ENCODE measurements at places on chromosomes 4 and X. TPM values are rescaled to one million over a fixed set of nuclear protein-coding genes. Genes with fewer than 3 reads are reported as not detected.

Gene SPARCL1
- 1,343 TPM for total RNA-seq

Gene CDS1
- total RNA-seq, result 0.39 TPM

Gene KCTD8
- total RNA-seq, result 4.8 TPM

Gene PRDX4
- 74.0 TPM for total RNA-seq

Gene GPRASP1
- total RNA-seq, result 27.3 TPM

Gene ZNF595
- total RNA-seq, result 25.4 TPM

Gene ATOH1
- not detected for total RNA-seq

DNA sequence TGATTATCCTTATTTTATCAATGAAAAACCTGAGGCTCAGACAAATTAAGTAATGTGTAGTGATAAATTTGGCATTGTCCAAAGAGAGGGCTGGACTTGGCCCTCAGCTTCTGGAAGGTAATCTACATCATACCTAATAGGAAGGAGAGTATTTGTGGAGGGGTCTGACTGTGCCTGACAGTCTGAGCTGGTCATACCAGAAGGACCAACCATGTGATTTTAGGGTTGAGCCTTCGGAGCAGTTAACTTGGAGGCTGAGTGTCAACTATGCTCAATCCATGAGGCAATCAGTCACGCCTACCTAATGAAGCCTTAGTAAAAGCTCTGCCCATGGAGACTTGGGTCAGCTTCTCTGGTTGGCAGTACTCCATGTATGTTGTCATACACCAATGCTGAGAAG is 136.4 kb downstream of the CPE start:
- H3K4me3 ChIP-seq, result no peak overlapping the region
- no peak overlapping the region for H3K27ac ChIP-seq
- no peaks in the 10 kb centered on the region for H3K27me3 ChIP-seq
- no peak for DNase-seq
- no peaks in the 10 kb centered on the region for H3K36me3 ChIP-seq
- no peaks in the 10 kb centered on the region for H3K4me1 ChIP-seq

DNA sequence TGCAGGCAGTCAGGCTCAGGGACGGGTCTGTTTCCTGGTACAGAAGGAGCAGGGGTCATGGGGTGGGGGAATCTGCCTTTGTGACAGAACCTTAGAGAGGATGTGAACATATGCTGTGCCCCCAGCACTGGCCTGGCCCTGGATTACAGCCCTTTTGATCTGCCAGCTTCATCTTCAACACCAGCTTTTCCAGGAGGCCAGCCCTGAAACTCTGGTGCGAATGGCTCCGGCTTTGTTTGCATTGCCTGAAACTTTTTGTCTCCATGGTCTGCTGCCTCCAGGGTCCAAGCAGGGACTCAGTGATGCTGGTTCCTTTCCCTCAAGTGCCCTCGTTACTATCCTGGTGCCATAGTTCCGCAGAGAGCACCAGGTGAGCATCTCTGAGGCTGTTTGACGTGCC is 2.1 kb downstream of the CNGA2 start:
- no peak for DNase-seq
- H3K4me1 ChIP-seq, result no peaks in the 10 kb centered on the region
- H3K36me3 ChIP-seq, result no peaks in the 10 kb centered on the region
- no peaks in the 10 kb centered on the region for H3K27me3 ChIP-seq

- no peaks in the 10 kb centered on the region for H3K36me3 ChIP-seq
- no peak overlapping the region for H3K27ac ChIP-seq
- no peaks in the 10 kb centered on the region for H3K27me3 ChIP-seq
- H3K4me3 ChIP-seq, result no peak overlapping the region
- no peaks in the 10 kb centered on the region for H3K4me1 ChIP-seq
Measured at GRCh38 chrX:108362026-108362425, 76.2 kb downstream of the COL4A6 start.

DNA sequence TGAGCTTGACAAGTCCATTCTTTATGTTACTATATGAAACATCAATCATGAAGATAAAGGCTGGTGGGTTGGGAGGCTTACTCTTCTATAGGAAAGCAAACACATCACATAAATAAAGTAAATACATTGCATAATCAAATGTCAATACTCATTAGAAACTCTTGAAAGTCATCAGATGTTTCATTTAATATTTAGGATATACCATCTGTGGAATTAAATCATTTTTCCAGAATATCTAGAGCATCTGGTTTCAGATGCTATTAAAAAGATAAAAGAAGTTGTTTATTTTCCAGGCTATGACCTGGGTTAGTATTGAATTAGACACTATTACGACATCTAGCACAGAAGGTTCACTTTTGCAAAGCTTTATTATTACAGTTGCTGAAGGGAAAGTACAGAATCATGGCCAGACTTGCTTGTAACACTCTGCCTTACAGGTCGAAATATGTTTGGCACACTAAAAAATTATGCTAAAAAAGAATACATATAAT is 72.6 kb downstream of the METTL14 start:
- DNase-seq, result no peak
- no peak overlapping the region for H3K4me3 ChIP-seq
- no peaks in the 10 kb centered on the region for H3K27me3 ChIP-seq
- no peak overlapping the region for H3K27ac ChIP-seq

GRCh38 chr4:164304101-164304639 is 449.8 kb upstream of the SMIM31 start:
- no peaks in the 10 kb centered on the region for H3K4me1 ChIP-seq
- H3K36me3 ChIP-seq, result no peaks in the 10 kb centered on the region
- H3K4me3 ChIP-seq, result no peak overlapping the region
- no peaks in the 10 kb centered on the region for H3K27me3 ChIP-seq
- no peak for DNase-seq

- H3K27ac ChIP-seq, result no peak overlapping the region
- no peaks in the 10 kb centered on the region for H3K4me1 ChIP-seq
- no peak overlapping the region for H3K4me3 ChIP-seq
- no peak for DNase-seq
- H3K36me3 ChIP-seq, result no peaks in the 10 kb centered on the region
Measured at GRCh38 chr4:40231316-40231863, 34.6 kb downstream of the RHOH start.

GRCh38 chr4:86926435-86927086 is 8.2 kb upstream of the AFF1 start:
- H3K27ac ChIP-seq, result no peak overlapping the region
- H3K36me3 ChIP-seq, result no peaks in the 10 kb centered on the region
- no peak for DNase-seq
- no peak overlapping the region for H3K4me3 ChIP-seq
- H3K4me1 ChIP-seq, result no peaks in the 10 kb centered on the region
- no peaks in the 10 kb centered on the region for H3K27me3 ChIP-seq

- DNase-seq, result no peak
- H3K4me1 ChIP-seq, result no peaks in the 10 kb centered on the region
- no peak overlapping the region for H3K27ac ChIP-seq
- no peak overlapping the region for H3K4me3 ChIP-seq
- H3K27me3 ChIP-seq, result no peaks in the 10 kb centered on the region
- no peaks in the 10 kb centered on the region for H3K36me3 ChIP-seq
Measured at GRCh38 chrX:52608961-52609360, 45.7 kb downstream of the SSX7 start.

- no peaks in the 10 kb centered on the region for H3K4me1 ChIP-seq
- no peaks in the 10 kb centered on the region for H3K27me3 ChIP-seq
- H3K4me3 ChIP-seq, result no peak overlapping the region
- H3K36me3 ChIP-seq, result no peaks in the 10 kb centered on the region
- no peak overlapping the region for H3K27ac ChIP-seq
Measured at GRCh38 chrX:107701493-107702121, 73.3 kb downstream of the PRPS1 start.

DNA sequence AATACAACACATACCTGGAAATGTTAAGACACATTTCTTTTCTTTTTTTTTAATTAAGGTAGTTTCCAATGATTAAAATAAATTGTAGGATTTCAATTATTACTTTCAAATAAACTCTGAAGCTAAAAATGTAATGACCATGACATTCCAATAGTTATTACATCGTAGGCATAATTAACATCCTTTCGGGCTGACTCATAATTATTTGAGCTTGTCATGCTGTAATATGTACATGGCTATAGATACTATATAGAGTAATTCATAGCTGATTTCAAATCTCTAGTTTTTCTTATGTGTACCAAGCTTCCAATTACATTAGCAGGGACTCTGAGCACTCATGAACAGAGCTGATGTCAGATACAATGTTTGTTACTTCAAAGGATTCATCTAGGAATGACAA is 125.7 kb upstream of the GABRG1 start:
- DNase-seq, result no peak
- no peaks in the 10 kb centered on the region for H3K27me3 ChIP-seq
- H3K4me3 ChIP-seq, result no peak overlapping the region
- no peaks in the 10 kb centered on the region for H3K4me1 ChIP-seq

GRCh38 chr4:37645736-37646135 is 40.4 kb downstream of the RELL1 start:
- no peaks in the 10 kb centered on the region for H3K4me1 ChIP-seq
- H3K27me3 ChIP-seq, result no peaks in the 10 kb centered on the region
- no peak for DNase-seq

DNA sequence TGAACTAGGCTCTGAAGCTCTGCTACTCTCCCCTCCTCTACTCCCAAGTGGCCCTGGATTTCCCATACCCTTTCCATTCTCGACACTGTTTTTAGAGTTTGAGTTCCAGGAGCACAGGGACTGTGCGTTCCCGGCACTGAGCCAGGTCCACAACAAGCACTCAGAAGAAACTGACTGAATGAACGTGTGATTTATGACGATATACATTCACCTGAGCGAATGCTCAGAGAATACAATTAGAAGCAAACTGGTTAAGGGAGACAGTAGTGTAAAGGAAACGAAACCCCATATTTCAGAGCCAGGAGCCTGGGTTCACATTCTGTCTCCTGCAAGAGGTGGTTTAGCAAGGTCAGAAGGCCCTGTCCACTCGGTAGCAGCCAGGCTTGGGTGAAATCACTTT is 1.4 kb upstream of the KIAA0232 start:
- no peak for DNase-seq
- no peaks in the 10 kb centered on the region for H3K27me3 ChIP-seq
- no peaks in the 10 kb centered on the region for H3K36me3 ChIP-seq

DNA sequence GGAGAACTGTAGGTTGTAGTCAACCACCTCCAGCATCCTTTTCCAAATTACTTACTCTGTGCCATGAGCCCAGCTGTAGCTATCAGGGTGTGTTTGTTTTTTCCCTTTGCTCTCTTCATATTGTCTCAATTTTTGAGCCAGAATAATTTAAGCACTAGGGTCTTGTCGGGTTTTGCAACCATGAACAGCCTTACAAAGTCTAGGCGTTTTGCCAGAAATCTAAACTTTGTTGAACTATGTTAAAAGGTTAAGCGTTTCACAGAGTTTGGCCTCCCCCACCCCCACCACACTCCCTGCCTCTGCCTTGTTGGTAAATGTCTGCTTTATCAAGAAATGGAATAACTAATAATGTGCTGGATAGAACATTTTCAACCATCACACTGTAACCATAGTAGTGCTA is 190.6 kb upstream of the TTC29 start:
- no peaks in the 10 kb centered on the region for H3K36me3 ChIP-seq
- no peaks in the 10 kb centered on the region for H3K4me1 ChIP-seq
- DNase-seq, result no peak

All from aorta (tissue), 5 donors.